Stimulated activated CD8-positive, alpha-beta memory T cell treated with anti-CD3 and anti-CD28 coated beads, Interleukin-4, amount 100 ng/mL, for 4 hours (primary cell): ENCODE measurements at places on chromosomes 3 and 15.

- no peak for DNase-seq
Measured at GRCh38 chr3:12454076-12454815, 30.0 kb upstream of the TSEN2 start.

DNA sequence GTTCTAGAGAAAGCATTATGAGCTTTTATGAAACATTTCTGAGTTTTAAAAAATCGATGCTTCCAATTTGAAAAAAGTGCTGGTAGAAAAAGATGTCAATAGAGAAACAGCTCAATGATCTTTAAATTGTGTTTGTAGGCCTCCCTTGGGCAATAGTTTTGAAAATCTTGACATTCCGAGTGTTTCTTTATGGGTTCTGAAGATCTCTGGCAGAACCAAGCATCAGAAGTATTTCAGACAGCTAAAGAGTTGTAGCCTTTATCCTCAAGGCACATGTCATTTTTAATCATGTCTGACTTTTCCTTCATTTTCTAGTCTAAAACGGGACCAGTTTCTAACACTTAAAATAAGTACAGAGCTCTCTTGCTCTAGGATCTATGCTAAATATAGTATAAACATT, 188.1 kb upstream of the CBLB start:
- no peak for DNase-seq

DNA sequence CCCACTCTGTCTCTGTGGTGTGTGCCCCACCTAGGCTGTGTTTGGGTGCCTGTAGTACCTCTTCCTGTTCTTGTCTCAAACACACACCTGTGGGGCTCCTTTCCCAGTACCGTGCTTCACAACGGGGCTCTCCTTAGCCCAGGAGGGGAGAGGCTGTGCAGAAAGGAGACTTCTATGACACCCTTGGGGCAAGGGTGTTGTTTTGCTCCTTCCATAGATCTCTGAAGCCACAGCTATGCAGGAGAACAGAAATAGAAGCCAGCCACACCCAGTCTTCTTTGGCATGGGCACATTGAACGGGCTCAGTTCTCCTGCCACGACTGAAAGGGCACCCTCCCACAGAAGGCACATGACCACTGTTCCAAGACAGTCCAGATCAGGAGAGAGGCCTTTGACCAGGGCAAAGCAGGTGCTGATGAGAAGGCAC, 74.3 kb downstream of the LIPC start:
- DNase-seq, result no peak

DNA sequence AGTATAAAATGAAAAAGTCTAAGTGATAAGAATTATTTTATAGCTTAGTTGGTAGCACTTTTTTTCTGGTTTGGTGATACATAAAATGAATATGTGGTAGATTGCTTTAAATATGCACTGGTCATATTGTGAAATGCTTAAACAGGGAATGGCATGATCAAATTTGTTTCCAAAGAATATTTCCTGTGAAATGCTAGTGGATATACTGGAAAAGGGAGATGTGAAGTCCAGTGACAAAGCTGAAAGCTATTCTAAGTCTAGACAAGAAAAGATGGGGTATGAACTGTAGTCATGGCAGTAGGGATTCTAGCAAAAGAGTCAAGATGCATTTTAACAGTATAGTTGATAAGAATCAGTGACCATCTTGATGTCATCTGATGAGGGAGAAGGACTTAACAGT, 98.9 kb upstream of the MME start:
- no peak for DNase-seq

GRCh38 chr3:108528459-108529252, 18.3 kb upstream of the MYH15 start:
- DNase-seq, result no peak

DNA sequence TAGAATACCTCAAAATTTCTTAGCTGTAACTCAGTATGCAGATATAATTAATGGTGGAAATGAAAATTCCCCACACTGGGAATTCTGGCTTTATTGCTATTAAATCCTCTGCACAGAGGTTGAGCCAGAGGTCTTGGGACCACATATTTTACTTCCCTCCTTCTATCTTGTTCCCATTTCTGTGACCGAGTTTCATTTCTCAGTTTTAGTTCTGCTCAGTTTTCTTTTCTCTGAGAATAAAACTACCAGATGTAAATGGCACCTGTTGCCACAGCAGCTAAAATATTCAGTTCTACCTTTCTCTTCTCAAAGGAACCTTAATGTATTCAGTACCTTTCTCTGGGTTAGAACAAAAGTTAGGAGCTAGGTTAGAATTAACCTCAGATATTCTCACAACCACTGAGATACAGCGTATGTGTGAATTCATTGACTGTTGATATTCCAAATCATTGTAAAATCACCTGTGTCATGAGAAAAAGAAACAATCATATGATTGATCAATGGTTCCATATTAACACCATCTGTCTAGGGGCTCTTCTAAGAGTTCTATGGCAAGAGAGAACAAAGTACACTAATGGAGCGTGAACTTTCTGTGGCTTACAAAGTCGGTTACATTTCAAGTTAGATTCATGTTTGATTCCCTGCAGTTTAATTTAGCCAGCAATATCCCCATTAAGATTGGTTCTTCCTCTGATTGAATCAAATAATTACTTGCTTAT, 374.1 kb downstream of the EFHB start:
- no peak for DNase-seq

DNA sequence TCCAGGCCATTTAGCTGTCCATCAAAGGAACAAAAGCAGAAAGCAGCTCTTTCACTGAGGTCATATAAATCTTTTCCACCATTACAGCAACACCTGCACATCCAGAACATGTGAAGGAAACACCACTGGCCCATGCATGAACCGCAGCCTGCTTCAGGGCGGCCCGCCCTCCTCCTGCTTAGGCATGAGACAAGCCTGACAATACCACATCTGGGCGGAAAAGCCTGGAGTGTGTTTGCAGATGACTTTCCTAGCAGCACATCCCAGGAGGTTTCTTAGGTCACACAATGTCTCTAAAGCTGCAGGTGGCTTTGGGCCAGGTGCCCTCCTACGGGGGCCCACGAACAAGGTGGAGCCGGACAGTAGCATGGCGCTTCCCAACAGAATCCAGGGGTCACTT, 19.6 kb downstream of the CYFIP1 start:
- DNase-seq, result no peak

DNA sequence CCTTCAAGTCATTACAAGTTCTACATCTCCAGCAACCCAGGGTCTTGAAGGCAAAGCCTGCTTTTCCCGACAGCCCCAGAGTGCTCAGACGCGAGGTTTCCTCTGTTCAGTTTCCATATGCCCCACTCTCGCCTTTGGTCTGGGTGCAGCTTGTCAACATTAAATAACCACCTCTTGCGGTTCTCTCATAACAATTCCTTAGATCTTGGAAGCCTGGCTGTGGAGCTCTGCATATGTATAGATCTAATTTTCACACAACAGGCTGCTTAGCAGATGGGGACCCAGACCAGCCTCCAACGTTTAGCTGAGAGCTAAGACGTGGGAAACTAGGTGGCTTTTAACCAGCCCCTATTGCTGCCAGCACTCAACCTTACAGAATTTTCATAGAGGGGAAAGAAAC, 295.5 kb downstream of the RPLP1 start:
- no peak for DNase-seq

- DNase-seq, result no peak
Measured at GRCh38 chr3:151091685-151092345, 6.4 kb downstream of the MED12L start.
